ENCODE measurements at places on chromosomes 5 and 9.

DNA sequence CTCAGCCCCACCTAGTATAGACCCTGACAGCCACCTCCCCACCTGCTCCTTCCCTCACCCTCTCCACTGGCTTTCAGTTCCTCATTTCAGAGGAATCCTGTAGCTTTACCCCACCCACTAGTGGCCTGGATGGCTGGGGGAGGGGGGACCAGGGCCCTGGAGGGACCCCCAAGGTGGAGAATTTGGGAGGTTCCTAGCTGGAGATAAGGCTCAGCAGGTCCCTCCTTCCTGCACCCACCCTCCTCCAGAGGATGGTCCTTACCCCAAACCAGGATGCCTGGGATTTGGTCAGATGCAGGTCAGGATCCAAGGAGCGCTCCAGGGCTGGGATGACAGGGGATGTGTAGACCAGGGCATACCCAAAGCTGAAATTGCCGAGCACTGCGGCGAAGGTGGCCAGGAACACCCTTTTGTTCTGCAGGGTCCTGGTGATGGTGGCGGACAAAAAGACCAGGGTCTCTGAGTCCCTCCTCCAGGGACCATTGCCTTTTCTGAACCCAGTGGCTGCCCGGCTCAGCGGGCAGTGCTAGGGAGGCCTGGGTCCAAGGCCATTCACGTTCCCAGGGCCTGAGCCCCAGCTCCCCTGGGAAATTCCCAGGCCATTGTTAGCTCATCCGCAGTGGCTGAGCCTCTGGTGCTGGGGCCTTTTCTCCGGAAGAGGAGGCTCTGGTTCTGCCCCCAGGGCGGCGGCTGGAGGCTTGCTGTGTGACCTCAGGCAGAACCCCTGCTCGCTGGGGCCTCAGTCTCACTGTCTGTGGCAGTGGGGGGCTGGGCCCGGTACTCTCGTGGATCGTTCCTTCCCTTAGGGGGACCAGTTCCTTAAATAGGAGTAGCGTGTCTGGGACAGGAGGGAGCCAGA lies 678 bp downstream of the SLC2A6 start:
- no peak for DNase-seq

- no peak for DNase-seq
These were observed 61.2 kb upstream of the TAF11L2 start for GRCh38 chr5:17436761-17437221.

- DNase-seq: no peak
These were observed 89.5 kb downstream of the PHF2 start for GRCh38 chr9:93665637-93666438.

GRCh38 chr9:83153030-83153429 lies 90.1 kb upstream of the RASEF start:
- DNase-seq: no peak

DNA sequence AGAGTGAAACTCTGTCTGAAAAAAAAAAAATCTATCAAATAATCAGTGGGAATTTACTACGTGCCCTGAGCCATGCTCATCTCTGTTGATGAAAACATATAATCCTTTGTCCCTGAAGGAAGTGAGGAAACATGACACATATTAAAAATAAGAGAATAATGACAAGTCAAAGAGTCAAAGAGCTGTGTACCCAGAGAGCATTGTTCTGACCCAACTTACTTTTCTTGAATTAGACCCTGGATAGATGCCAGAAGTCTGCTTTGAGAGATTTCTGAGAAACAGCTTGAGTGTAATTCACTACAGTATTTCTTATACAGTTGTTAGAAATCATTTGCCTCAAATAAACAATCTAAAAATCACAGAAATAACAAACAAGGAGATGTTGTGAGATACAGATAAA lies 490.0 kb upstream of the PIK3R1 start:
- DNase-seq: no peak

DNA sequence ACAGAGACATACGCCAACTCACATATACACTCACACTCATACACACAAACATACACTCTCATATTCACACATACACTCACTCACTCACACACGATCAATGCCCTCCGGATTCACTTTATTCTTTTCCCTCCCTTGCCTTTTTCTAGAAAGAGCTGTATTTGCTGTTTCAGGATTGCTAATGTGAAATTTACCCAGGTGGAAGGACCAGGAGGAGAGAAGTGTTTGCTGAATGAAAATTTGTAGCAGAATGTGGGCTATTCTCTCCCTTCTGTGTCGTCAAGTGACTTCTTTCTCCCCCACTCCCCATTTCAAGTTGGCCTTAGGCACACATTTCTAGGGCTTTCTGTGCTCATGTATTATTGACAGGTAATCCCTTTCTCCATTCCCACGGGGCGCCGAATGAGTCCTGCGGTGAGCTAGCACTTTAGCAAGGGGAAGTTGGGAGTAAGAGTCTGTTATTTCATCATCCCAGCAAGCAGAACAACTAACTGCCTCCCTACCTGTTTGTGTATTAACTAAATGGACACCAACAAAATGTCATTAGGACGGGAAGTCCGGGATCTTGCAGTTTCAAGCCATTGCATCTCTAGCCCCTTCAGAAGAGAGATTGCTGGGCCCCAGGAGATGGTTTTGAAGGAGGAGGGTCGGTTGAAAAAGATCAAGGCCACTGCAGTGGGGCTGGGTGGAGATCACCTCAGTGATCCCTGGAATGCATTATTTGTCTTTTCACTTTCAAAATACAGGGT lies 97.1 kb upstream of the TAF11L2 start:
- DNase-seq: no peak
